ENCODE measurements at places on chromosomes 5 and 9.

GRCh38 chr5:152523964-152524363 is 118.9 kb upstream of the NMUR2 start:
- DNase-seq = no peak

DNA sequence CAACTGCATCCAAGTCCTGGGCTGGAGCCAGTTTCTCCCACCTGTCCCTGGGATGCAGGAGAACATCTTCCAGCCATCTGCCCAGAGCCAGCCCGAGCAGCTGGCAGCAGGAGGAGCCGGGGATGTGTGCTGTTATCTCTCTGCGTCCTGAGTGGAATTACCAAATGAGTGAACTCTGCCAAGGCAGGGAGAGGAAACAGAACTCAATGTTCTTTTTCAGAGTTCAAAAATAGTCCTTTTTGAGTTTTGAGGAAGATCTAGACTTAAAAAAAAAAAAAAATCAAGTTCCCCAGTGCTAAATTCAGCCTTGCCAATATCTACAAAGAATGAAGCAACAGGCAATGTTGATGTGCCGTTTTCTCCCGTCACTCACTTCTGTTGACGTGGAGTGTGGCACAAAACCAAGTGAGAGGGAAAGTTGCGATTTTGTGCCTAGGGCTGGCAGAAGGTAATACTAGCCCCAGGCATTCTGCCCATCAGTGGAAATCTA is 56.2 kb downstream of the TMOD1 start:
- no peak for DNase-seq

DNA sequence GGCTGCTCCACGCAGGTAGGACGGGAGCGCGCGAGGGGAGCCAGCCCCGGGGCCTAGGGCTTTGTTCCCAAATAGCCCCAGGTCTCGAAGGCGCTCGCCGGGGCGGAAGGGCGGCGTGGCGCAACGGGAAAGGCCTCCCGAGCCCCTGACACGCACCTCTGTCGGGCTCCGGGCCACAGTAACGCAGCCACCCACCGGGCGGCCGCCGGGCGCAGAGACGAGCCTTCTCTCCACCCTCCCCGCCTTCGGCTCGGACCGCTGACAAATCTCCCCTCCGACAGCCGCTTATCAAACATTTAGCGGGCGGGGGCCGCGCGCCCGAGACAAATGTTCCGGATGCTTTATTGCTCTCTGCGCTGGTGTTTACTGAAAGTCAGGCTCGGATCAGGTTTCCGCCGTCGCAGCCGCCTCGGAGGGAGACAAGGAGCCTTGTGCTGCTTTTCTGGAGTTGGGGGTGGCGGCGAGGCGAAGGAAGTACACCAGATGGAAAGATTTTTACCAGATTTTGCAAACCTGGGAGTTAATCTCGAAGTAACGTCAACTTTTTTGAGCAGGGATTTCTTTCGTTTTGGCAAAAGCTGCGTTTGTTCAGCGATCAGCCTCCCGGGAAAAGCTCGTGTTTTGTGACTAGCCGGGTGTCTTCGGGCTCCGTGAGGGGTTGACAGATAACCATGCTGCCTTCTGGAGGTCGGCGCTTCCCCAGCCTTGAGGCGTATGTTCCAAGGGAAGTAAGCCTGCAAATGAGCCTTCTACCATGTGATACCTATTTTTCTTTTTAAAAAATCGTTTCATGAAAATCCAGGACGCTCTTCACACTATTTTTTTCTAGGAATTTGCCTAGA is 950 bp downstream of the RGMB start:
- peak; percentile 61 for DNase-seq

DNA sequence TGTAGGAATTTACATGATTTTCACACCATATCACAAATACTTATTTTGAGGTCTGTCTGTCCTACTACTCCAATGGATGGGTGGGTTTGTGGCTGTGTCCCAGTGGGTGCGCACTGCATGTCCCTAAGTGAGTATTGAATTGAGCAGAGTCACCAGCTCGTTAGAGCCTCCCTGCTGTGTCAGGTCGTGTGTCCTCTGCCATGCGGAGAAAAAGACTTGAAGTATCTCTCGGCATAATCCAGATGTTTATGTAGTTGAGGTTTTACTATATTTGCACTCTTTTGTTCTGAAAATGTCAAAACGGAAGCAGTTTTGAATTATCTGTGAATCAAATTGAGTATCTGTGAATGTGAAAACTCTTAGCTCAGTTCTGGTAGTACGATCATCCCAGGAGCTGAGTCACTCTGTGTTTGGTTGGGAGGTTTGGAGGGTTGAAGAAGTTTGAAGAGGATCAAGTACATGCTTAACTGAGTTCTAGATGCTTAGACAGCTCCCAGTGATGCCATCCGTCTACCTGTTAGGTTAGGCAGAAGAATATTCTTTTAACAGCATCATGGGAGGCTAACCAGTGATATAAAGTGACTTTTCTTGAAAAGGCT is 194.2 kb downstream of the TENT4A start:
- no peak for DNase-seq

DNA sequence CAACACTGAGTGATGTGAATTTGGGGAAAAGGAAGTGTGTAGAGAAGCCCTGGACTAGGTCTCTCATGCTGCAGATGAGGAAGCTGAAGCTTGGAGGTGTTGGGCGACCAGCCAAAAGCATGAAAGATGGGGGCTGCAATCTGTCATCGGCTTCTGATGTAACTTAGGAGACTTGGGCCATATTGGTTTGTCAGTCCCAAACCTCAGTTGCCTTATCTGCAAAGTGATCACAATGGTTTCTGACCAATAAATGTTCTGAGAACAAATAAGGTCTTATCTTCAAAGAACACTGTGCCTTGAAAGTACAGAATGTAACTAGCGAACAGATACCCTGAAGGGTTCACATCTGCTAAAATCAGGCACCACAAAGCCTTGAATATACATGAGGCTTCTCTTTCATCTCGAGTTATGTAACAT is 198.4 kb upstream of the NR3C1 start:
- DNase-seq = no peak

GRCh38 chr5:43548358-43548757 is 8.5 kb downstream of the PAIP1 start:
- DNase-seq = no peak

GRCh38 chr9:130448771-130449603 is 4.2 kb downstream of the ASS1 start:
- DNase-seq = no peak

- DNase-seq = no peak
Observed at GRCh38 chr5:59591162-59591561, 302.4 kb downstream of the PDE4D start.

DNA sequence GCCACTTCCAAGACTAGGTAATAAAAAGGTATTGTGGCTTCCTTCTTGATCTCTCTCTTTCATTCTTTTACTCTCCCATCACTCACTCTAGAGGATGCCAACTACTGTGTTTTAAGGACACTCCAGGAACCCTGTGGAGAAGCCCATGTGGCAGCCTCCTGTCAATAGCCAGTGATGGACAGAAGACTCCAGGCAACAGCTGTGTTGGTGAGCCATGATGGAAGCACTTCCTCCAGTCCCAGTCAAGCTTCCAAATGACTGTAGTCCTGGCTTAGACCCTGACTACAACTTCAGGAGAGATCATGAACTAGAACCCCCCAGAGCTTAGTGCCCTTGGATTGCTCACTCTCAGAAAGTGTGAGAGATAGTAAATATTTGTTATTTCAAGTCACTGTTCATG is 123.9 kb downstream of the PPP2R2B start:
- DNase-seq = no peak

DNA sequence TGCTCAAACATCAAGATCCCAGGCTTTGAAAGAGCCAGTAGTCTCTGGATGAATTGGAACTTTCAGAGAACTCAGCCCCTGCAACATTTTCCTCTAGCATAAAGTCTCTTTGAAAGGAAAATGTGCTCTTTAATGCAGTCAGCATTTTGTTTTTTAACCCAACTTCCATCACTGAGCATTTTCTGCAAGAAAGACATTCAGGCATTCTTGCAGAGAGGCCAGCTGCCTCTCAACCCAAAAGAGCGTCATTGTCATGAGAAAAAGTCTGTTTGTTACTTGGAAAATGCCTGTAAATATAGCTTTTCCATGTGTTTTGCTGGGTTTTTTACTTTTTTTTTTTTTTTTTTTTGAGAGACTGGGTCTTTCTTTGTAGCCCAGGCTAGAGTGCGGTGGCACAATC is 225.0 kb downstream of the ADAMTSL1 start:
- DNase-seq = no peak

GRCh38 chr5:58851153-58851552 is 268.3 kb downstream of the RAB3C start:
- no peak for DNase-seq

DNA sequence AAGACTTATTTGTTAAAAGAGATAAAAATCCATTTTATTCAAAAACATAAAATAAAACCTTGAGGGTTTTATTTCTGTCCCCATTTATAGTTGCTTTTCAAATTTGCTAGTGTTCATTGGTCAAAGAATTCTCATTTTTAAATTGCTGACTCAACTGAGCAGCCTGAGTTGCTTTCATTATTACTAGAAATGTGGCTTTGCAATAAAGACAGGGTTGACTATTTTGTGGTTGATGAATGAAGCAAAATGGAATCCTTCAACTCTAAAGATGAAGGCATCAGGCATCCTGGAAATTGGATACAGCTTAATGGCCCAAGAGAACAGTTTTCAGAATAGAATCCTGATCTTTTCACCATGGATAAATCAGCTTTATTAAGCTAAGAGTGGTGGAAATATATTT is 23.9 kb upstream of the PPP3R2 start:
- DNase-seq = no peak

DNA sequence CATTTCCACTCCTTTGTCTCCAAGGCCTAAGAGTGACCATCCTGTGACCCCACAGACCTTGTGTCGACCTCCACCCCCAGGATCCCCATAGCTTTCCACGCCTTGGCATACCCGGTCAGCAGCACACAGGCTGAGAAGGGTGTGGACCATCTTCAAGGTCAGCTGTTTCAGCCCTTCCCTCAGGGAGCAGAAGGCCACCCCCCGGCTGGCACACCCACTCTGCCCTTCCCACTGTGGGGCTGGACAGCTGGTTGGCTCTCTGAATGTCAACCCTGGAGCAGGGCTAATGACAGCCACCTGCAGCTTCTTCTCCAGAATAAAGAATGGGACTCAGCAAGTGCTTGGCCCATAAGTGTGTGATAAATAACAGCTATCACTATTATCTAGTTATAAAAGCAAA is 93.1 kb downstream of the OLFM1 start:
- no peak for DNase-seq

- DNase-seq = peak; percentile 84
Observed at GRCh38 chr9:124940894-124941678, at the start of gene GOLGA1. Gene GOLGA1, minus strand, starts transcription at chr9:124941083. Its CDS starts 2,372 bp downstream, at chr9:124938711.

DNA sequence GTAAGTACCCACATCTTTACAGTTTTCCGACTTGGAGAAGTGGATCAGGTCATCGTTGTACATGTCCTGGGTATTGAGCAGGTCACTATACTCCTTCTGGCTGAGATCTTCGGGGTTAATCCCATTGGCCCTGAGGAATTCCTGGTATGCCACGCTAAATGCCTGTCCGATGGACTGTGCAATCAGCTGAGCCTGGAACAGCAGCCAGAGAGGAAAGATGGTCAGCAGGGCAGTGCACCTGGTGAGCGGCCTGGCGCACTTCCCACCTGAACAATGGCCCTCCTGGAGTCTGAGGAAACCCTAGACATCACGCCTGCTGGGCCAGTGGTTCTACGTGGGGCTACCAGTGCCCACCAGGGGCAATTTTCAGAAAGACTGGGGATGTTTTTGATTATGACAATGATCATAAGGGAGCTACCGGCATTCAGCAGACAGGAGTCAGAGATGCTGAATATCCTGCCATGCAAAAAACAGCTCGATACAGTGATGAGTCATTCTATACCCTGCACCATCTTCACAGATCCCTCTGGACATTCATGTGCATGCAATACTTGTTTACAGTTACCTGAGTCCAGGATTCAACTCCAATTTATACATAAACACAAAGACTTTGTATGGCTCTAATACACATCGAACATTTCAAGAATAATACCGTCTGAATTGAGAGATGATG is 127.2 kb downstream of the ENTREP1 start:
- DNase-seq = no peak

- no peak for DNase-seq
Observed at GRCh38 chr9:21268347-21268657, 28.5 kb upstream of the IFNA14 start.

GRCh38 chr9:111740739-111741138 is 54.0 kb downstream of the SHOC1 start:
- DNase-seq = no peak

DNA sequence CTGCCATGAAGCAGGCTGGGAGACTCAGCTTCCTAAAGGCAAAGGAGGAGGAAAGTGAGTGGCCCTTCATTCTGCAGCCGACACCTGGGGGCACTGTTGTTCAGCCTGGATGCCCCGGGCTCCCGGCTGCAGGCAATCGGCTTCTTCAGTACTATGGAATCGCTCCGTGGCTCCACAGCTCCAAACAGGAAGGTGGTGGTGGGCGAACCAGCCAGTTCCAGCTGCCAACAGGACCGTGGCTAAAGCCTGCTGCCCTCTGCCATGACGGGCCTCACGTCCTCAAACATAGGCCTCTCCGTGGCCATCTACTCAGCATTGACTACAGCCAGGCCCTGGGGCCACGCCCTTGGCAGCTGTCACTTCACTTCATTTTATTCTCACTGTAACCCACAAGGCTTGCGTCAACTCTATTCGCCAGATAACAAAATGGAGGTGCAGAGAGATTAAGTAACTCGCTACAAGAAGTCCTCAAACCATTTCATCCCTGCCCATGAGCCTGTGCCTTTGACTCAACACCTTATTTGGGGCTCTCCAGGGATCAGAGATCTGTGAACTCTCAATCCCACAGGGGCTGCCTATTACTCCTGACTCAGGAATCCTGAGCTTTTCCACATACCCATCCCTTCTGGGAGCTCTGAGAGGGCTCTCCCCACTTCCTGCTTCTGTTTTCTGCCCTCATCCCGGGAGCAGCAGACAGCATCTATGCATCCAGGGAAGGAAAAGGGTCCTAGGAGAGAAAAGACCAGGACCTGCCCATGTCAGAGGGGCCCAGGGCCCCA is 38.0 kb downstream of the PAX5 start:
- DNase-seq = peak; percentile 29

DNA sequence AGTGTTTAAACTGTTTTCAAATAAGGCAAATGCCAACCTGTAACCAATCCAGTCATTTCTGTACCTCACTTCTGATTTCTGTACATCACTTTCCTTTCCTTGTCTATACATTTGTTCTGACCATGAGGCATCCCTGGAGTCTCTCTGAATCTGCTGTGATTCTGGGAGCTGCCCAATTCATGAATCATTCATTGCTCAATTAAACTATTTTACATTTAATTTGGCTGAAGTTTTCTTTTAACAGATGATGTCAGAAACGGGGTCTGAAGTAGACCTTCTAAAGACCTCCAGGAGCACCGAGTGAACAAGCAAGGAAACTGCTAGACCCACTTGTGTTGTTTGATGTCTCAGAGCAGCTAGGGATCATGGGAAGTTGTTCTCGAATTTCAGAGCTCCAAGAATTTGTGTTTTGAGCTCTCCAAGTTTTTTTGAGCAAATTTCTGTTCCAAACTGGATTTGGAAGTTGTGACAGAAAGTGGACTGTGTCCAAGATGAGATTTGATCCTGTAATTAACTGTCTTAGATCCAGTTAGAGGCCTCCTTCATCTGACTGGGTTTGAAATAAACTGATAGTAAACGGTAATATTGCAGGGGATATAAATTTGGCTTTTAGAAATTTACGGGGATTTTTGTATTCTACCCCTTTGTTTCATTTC is 490.8 kb upstream of the ST8SIA4 start:
- no peak for DNase-seq

All from stimulated activated CD4-positive, alpha-beta T cell treated with anti-CD3 and anti-CD28 coated beads, TNF-alpha, amount 100 ng/mL, for 24 hours (primary cell).